Naive thymus-derived CD8-positive, alpha-beta T cell (primary cell): ENCODE measurements at places on chromosomes 1 and 21.
A peak's percentile ranks its signal among the peaks of the same experiment; 100 is the strongest.

GRCh38 chr21:38170704-38171682 is 85.8 kb upstream of the KCNJ15 start:
- no peak for DNase-seq

- DNase-seq = no peak
Observed at GRCh38 chr21:44010429-44010828, 1.7 kb upstream of the TRAPPC10 start.

- DNase-seq = no peak
Observed at GRCh38 chr1:70284366-70284765, 63.2 kb downstream of the SRSF11 start.

DNA sequence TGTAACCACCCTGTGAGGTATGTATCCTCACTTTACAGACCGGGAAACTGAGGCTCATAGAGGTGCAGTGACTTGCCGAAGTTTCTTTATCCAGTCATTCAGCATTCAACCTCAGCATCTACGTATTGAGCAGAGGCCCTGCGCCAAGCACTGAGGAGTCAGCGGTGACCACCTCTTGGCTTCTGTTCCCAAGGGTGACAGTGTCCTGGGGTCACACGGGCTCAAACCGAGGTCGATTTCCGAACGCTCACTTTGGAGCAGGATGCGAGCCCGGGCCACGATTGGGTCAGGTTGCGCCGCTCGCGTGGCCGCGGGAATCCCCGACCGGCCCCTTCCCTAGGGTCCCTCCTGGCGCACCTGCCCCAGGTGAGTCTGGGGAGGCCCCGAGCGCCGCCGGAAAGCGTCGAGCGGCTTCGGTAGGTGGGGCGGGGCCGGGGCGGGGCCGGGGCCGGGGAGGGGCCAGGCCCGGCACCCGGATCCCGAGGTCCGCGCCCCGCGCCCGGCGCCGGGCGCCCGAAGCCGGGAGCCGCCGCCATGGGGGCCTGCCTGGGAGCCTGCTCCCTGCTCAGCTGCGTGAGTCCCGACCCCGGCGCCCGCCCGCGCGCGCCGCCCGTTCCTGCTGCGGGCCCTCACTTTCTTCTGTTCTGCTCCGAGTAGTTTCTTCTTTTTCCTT is at the start of gene SERINC2:
TSS of gene SERINC2 (plus strand) at position 482 of the 673 bp plus-strand sequence. CDS start at position 535, 53 bp downstream.
- peak; percentile 15 for DNase-seq

- DNase-seq = no peak
Observed at GRCh38 chr1:99227056-99227897, 37.0 kb upstream of the PLPPR4 start.

DNA sequence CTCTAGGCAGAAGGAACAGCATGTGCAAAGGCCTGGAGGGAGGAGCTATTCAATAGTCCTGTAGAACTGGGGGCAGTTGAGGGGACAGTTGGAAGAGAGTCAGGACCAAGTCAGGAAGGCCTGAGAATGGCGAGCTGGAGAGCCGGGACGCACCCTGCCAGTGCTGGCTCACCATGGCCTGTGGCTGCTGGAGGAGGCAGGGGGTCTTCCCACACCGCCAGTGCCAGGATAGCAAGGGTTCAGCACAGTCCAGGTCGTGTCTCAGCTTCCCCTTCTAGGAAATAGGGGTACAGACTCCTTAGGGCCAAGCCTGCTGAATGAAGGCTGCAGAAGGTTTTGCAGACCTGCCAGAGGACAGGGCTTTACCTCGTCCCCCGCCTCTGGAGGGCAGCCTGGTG is 7.3 kb downstream of the PODN start:
- no peak for DNase-seq

- DNase-seq = no peak
Observed at GRCh38 chr1:206591226-206591625, 21.0 kb downstream of the EIF2D start.

DNA sequence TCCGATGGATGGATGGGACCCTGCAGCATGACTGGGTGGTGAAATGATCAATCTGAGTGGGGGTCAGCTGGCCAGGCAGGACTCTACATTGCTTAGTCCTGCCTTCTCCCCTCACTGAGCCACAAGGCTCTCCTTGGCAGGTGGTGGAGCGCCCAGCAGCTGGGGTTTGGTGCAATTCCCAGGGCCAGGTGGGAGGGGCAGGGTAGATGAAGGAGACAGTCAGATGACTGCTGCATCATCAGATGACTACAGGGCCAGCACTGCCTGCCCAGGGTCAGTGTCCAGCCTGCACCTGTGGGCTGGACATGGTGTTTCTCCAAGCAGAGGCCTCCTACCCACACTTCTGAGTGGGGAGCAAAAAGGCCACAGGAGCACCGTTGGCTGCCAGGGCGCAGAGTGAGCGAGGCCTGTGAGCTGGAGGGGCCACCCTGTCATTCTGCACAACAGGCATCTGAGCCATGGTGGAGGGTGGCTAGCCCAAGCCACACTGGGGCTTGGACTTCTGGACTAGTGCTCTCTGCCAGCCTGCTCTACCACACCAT is 103.9 kb upstream of the EDN2 start:
- no peak for DNase-seq

GRCh38 chr1:220839474-220839873 is 39.8 kb upstream of the HLX start:
- no peak for DNase-seq

GRCh38 chr1:18719786-18720451 is 89.3 kb downstream of the PAX7 start:
- DNase-seq = no peak

DNA sequence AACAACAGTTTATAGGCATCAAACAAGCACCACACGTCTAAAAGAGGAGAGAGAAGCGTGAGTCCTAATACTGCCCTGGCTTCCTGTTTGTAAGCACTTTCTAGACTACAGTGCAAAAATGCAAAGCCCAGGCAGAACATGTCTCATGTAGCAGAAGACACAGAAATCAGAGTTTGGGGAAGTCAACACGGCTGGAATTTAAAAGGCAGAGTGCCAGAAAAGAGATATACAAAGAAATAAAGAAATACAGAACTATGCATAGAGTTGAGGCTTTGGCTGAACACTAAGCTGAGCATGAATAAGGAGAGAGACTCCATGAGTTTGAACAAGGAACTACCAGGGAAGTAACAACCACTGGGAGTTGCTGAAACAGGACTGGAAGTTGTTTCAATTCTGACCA is 566.6 kb upstream of the NR5A2 start:
- no peak for DNase-seq

DNA sequence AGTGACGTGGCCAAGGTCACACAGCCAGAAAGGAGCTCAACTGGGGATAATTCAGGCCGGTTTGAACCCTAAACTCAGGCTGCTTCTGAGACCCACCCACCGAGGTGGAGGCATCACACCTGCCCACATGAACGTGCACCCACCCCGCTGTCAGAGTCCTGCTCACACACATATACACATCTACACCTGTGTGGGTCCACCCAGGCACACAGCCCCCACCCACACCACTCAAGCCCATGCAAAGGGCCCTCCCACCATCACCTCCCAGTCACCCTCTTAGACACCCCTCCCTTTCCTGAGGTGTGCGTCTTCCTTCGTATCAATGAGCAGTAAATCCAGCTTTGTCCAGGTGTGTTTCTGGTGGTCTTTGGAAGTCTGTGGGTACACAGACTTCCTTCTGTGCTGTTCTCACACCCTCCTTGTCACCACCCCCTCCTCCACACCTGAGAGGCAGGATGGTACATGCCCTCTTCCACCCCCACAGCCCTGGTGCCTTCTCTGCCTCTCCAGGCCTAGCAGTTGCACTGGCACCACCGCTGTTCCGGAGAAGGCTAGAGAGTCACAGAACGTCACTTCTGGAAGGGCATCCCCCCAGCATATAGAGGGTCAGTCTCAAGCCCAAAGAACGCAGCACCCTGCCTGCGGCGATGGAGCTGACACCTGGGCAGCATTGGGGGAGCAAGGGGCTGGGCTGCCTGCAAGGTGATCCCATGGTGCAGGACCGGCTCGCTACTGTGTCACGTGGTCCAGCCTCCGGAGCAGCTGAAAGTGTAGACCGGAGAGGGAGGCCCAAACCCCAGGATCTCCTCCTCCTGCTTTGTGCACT is 18.9 kb upstream of the FAM131C start:
- DNase-seq = no peak

DNA sequence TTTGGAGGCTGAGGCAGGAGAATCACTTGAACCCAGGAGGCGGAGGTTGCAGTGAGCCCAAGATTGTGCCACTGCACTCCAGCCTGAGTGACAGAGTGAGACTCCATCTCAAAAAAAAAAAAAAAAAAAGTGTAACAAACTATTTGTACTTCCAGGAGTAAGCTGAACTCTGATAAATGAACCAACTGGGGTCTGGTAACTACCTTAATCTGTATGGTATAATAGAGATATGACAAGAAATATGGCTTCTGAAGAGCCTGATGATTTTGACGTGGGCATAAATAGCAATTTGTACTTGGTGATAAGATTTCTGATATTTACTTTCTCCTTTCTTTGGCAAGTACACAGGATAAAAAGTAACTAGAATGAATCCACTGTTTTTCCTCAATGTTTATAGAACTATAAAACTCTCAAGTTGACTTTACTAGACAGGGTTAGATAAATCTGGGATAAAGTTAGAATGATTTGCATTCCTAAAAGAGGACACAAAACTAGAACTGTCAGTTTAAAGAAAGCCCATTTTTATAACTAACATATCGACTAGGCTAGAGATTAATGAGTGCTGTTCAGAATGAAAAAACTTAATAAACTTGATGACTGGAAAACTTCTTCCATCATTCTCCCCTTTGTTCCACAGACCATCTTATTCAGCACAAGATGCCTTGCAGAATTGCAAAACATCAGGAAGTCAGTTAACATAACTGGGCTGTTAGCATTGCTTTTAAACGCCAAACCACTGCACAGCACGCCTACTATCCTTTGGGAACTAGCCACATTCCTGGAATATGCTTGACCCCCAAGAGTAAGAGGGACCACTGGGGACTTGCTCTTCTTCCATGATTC is 51.5 kb upstream of the EDARADD start:
- DNase-seq = no peak

DNA sequence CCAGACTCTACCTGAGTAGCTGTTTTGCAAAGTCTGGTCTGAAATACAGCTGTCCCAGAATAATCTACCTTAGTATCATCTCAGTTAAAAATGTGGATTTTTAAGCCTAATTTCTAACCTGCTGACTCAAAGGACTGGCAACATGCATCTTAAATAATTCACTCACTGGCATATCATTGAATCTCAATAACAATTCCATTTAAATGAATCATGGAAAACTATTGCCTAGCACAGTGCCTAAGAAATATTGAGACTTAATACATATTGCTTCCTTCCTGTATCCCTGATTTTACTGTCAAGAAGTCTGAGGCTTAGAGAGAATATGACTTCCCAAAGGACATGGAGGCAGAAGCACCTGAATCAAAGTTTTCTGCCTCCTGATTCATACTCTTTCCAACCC is 3.1 kb downstream of the CCDC190 start:
- no peak for DNase-seq

DNA sequence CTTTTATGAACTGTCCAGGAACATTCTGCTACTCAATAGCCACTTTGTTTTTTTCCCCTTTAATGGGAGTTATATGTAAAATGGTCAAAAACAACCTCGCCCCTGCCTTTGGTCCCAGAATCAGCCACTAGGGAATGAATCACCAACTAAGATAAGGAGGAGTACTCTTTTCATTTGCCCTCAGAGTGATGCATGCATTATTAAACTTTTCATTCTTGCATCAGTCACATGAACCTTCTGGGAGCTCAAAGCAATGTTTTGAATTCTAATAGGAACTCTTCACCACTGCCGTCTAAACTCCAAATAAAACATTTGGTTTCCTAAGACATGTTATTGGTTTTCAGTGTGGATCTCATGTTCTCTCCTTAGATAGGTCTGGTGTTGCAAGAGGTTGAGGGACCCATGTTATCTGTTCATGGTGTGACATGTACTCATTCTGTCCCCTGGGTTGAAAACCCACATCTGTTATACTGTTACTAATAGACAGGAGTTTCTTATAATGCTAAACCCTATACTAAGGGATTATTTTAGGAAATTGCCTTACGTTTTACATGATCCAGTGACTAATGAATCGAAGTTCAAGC is 17.8 kb upstream of the HSD17B7 start:
- no peak for DNase-seq

DNA sequence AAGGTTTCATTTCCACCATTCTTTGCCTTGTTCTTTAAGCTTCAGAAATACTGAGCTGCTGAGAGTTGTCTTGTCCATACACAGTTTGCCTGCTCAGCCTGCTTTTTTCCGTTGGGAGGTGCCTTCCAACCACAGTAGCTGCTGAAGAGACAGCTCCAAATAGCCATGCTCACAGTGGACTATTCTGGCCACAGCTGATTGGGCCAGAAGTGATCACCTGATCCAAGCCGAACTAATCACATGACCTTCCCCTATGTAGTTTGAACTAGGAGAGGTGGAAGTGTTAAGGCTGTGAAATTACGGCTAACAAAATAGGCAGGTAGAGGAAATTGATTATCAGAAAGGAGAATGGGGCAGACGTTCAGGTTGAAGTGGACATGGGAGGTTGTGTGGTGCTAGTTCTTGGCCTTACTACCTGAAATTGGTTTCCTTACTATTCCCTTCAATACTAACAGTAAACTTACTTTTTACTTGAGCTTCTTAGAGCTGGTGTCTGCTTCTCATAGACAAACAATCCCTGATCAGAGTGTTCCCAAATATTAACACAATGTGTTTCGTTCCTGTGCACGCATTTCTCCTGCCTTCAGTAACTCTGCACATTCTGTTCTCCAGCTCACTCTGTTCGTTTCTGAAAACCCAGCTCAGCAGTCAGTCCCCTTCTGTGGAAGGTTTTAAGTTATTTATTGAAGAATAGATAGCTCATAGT is 136.1 kb downstream of the RWDD3 start:
- no peak for DNase-seq

DNA sequence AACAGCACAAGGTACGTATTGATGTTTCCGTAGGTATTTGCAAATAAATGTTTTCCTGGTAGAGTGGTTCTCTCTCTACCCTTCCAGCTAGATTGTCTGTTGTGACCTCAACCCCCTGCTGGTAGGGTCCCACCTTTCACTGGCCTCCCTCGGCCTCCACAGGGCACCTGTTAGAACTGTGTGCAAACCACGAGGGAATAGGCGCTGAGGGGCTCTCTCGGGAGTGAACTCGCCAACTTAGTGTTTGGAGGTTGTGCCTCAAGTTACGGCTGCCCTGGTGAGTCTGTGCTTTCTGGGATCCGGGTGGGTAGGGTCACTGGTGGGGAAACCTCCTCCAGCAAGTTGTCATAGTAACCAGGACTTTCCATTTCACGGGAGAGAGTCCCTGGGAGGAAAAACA is 204.7 kb upstream of the EDN2 start:
- DNase-seq = no peak
